ENCODE measurements at places on chromosomes 1 and 21. TPM values are rescaled to one million over a fixed set of nuclear protein-coding genes. Genes with fewer than 3 reads are reported as not detected.

- DNase-seq, result no peak
Observed at GRCh38 chr1:155052439-155053395, 1.6 kb downstream of the ADAM15 start.

- no peak for DNase-seq
Observed at GRCh38 chr1:197468543-197469175, 200.6 kb downstream of the CRB1 start.

- no peak for DNase-seq
Observed at GRCh38 chr1:43493661-43494450, 36.8 kb upstream of the PTPRF start.

GRCh38 chr1:114446198-114446597 lies 64.8 kb downstream of the TRIM33 start:
- DNase-seq, result no peak

DNA sequence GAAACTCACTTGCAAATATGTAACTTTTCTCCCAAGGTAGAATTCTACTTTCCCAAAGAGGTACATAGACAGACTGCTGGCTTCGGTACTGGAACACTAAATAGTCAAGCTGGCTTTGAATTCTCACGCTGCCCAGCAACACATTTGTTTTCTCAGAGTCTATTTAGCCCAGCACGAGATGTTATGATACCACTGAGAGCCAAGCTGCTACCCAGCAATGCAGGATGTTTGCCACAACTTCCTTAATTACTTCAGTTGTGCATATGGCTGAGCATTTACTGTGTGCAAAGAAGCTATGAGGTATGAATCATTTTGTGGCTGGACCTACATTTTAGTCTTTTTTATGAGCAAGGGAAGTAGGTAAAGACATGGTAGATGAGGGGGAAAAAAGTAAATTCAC lies 793.2 kb downstream of the PLA2G4A start:
- no peak for DNase-seq

DNA sequence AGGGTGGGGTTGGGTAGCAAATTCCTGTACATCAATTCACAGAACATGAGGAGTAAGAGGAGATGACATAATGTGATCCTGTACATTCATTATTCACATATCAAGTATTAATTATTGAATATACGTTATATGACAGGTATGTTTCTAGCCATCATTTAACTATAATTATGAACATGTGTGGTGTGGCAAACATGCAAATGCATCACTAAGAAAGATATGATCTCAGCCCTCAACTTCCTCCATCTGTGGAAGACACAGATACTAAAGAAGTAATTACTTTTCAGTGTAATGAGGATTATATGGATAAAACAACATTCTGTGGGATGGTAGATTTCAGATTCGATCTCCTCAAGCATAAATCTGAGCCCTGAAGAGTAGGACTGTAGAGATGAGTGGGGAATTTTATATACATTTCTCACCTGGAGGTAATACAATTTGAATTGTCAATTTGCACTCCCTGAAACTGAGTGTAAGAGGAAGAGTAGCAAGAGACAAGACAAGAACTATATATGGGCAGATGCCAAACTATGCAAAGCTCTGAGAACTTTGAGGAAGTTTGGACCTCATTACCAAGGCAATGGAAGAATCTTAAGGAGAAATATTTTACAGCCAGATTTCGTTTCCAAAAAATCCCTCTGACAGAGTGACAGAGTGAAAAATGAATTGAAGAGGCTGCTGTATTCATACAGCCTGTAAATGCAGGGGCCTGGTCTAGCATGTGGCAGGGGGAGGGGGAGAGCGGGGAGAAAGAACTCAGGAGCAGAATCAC lies 275.5 kb downstream of the TPR start:
- DNase-seq, result no peak

Gene FCAMR
- polyA plus RNA-seq, result not detected

- peak; percentile 10 for DNase-seq
Observed at GRCh38 chr1:27816921-27817630, 13.5 kb upstream of the PPP1R8 start.

DNA sequence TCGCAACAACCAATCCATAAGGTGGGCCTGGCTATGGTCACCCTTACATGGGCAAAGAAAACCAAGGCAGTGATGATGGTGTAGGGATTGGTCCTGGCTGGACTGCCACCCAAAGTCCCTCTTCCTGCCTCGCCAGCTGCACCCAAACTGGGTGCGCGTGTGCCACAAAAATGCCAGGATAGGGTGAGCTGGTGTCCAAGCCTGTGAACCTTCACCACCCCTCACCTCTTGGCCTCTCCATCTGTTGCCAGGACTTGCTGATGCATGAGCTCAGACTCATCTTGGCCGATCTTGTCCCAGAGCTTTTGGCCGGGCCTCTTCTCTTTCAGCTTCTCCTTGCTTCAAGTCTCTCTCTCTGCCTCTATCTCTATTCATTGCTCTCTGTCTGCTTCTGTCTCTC lies 41.8 kb downstream of the FOXD2 start:
- DNase-seq, result no peak

DNA sequence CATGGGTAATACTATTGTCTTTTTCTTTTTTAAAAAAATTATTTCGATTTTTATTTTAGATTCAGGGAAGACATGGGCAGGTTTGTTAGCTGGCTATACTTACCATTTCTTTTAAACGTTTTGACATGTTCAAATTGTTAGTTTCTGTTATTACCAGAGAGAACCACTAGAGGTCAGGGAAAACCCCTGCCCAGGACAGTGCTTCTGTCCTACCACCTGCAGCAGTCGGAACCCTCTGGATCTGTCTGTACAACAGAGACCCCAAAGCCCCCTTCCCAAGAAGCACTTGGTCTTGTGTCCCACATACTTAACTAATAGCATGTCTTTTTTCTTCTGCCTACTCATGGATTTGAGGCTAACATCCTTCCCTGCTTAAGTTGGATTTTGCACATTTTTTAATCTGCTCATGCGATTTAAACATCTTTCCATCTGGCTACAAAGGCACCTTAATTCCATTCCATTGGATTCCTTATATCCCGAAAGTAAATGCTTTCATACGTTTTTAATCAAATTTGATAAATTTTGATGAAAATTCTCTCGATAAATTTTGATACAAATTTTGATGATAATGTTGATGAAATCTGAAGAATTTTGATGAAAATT lies 10.0 kb upstream of the C1orf115 start:
- DNase-seq, result peak; percentile 22

Gene PTPN7
- 1.5 TPM for polyA plus RNA-seq

DNA sequence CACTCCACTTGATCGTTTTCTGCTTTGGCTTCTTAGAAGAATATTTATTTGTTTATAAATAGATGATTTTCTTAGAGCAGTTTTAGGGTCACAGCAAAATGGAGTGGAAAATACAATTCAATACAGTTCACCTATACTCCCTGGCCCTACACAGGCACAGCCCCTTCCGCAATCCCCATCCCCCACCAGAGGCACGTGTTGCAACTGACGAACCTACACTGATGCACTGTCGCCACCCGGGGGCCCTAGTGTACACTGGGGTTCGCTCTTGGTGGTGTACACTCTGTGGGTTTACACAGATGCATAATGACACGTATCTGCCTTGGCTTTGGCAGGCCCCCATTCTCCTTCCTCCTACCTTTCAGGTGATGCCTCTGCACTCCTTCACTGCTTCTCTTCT lies 8.0 kb downstream of the ECHDC2 start:
- DNase-seq, result no peak

DNA sequence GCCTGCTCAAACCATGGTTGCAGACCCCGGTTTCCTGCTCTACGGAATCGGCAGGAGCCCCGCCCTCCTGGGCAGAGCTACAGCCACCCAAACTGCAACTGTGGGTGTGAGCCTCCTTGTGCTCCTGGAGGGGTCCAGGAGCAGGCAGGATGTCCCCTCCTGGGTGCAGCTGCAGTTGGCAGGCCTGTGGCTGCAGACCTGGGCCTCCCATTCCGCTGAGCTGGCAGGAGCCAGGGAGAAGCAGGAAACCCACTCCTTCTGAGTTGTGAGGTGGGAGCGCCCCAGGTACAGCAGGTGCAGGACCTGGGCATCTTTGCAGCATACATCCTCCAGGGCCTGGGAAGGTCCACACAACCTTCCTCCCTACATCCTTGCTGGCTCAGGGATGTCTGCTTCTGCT lies 578.7 kb upstream of the USP24 start:
- no peak for DNase-seq

DNA sequence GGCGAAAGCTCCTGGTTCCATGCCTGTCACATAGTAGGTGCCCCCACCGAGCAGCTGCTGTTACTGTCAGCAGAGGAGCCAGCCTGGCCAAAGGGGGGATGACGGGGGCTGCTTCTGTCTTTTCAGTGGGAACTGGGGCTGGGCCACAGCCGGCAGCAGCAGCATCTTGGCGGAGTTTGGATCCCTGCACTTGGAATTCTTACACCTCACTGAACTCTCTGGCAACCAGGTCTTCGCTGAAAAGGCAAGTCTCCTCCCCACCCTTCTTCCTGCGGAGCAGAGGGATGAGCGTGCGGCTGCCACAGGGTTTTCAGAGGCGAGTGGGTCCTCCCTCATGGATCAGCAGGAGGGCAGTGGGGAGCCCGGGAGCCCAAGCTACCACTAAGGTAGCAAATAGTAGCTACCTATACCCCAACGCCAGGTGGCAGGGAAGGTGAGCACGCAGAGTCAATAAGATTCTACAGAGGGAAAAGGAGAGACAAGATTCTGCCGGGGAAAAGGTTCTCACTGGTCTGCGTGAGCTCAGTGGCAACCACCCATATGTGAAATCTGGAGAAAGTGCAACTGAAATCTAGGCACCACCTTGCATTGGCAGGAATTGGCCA lies 41.4 kb upstream of the SELENON start:
- no peak for DNase-seq

- DNase-seq, result no peak
Observed at GRCh38 chr1:4306559-4307467, 347.6 kb upstream of the AJAP1 start.

GRCh38 chr1:175434283-175434860 lies 241.8 kb upstream of the KIAA0040 start:
- DNase-seq, result no peak

GRCh38 chr1:22319608-22320007 lies 132.0 kb upstream of the ZBTB40 start:
- DNase-seq, result no peak

DNA sequence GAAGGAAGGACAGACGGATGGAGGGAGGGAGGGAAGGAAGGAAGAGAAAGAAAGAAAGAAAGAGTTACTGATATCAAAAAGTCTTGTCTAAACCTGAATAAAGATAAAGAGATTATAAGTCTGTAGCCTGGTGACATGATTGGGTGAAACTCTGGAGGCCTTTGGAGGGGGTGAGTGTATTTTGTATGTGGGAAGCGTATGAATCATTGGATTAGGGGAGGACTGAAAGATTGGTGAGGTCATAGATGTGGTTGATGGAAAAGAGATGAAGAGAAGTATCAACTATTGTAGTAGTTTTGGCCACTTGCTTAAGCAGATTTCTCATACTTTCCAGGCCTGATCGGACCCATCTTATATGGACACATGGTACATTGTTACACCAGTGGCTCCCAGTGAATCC lies 11.5 kb upstream of the KCNJ6 start:
- DNase-seq, result no peak

Gene CD84
- polyA plus RNA-seq, result 0.99 TPM

Gene IL23R
- polyA plus RNA-seq, result not detected

DNA sequence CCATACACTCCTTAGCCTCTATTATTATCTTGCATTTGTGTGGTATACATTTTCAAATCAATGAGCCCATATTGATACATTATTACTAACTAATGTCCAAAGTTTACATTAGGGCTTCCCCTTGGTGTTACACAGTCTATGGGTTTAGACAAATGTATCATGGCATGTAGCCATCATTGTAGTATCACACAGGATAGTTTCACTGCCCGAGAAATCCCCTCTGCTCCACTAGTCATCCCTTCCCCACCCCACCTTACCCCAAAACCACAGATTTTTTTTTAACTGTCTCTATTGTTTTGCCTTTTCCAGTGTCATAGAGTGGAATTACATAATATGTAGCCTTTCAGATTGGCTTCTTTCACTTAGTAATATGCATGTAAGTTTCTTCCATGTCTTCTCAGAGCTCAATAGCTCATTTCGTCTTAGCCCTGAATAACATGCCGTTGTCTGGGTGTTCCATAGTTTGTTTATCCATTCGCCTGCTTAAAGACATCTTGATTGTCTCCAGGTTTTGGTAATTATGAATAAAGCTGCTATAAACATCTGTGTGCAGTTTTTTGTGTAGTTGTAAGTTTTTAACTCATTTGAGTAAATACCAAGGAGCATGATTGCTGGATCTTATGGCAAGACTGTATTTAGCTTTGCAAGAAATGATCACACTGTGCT lies 86.4 kb upstream of the LYST start:
- DNase-seq, result no peak

Gene BCL2L15
- polyA plus RNA-seq, result 0.21 TPM

DNA sequence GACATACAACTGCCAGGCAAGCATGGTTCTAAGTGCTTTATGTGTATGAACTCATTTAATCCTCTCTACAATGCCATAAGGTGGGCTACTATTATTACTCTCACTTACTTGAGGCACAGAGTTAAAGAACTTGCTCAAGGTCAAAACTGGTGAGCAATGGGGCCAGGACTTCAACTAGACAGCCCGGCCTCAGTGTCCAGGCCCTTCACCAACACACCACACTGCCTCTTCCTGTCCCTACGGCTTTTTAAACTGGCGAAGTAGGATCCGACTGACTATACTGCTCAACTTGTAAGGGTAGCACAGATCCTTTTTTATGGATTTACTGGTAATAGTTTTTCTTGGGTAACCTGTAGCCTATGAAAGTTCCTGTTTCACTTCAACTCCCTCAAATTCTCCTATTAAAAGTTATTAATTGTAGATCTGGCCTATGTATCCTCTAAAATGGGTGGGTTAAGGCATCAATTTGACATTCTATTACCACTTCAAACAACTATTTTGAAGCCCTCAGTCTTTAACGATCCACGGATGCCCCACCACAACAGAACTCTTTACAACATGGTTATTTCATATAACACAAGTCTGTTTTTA lies 4.3 kb downstream of the ERRFI1 start:
- DNase-seq, result no peak

- no peak for DNase-seq
Observed at GRCh38 chr1:95140791-95141190, 23.6 kb downstream of the TLCD4 start.

Gene PCP4L1
- polyA plus RNA-seq, result 0.53 TPM

GRCh38 chr1:114015075-114015474 lies 35.8 kb downstream of the OLFML3 start:
- DNase-seq, result no peak

Gene GNG4
- polyA plus RNA-seq, result 0.54 TPM

DNA sequence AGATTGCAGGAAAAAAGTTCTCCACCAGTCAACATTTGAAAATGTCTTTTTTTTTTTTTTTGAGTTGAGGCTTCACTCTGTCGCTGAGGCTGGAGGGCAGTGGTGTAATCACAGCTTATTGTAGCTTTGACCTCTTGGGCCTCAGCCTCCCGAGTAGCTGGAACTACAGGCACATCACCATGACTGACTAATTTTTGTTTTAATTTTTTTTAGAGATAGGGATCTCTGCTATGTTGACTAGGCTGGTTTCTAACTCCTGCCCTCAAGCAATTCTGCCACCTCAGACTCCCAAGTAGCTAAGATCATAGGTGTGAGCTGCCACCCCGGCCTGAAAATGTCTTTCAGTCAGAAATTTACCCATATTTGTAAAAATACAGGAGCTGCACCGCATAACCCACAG lies 30.6 kb upstream of the USP24 start:
- DNase-seq, result no peak

Gene NES
- 598 TPM for polyA plus RNA-seq

- no peak for DNase-seq
Observed at GRCh38 chr1:27572679-27573426, 31.1 kb downstream of the AHDC1 start.

All from muscle of arm (tissue), 14 donors.